ENCODE measurements at places on chromosomes 7 and 10.

DNA sequence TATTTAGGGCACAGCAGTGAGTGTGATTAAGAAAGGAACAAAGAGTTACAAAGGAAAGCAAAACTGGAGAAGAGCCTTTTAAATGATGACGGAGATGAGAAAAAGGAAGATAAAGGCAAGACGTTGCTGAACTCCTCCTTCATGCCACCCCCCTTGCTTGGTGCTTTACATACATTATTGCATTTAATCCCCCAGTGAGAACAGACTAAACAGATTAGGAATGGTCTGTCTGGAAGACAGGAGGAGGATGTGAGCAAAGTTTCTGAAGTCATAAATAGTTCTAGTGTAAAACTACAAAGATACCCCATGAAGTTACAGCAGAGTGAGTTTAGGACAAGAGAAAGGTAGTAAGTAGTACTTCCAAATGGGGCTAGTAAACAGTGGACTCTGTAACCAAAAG is 113.5 kb downstream of the PLCE1 start:
- no peak for DNase-seq

DNA sequence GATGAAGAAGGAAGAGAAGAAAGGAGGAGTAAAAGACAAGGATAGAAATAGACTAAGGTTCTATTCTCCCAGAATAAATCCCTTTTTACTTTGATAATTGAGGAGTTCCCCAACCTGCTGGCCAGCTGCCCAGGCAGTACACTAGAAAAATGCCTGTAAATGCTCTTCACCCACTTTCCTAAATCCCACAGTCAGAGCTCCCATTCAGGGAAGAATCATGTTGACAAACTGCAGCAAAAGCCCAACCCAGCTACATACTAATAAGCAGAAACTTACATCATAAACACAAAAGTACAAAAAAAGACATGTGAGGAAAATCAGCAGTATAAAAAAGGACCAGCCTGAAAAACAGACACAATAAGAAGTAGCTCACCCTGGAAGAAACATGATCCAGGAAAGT is 15.8 kb upstream of the KDM7A start:
- no peak for DNase-seq

- DNase-seq, result no peak
These were observed 718 bp upstream of the FZD1 start for GRCh38 chr7:91263384-91264045.

- DNase-seq, result no peak
These were observed 44.0 kb upstream of the NPVF start for GRCh38 chr7:25272265-25272664.

GRCh38 chr10:103850572-103850895 is 4.8 kb downstream of the SH3PXD2A start:
- no peak for DNase-seq

DNA sequence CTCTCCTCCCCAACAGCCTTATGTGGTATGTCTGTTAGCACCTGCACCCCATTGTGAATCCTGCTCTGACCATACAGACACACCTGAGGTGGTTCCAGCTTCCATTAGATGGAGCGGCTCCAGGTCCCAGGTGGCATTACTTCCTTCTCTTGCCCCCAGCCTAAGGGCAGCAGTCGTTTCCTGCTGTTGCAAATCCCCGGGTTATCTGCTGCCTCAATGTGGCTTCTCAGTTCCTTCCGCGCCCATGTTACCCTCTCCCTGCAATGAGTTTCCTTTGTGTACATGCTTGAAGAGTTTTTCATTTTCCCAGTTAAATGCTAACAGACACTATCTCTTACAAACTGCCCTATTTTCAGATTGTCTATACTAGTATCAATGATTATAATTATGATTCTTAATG is 62.8 kb upstream of the PRKCQ start:
- no peak for DNase-seq

DNA sequence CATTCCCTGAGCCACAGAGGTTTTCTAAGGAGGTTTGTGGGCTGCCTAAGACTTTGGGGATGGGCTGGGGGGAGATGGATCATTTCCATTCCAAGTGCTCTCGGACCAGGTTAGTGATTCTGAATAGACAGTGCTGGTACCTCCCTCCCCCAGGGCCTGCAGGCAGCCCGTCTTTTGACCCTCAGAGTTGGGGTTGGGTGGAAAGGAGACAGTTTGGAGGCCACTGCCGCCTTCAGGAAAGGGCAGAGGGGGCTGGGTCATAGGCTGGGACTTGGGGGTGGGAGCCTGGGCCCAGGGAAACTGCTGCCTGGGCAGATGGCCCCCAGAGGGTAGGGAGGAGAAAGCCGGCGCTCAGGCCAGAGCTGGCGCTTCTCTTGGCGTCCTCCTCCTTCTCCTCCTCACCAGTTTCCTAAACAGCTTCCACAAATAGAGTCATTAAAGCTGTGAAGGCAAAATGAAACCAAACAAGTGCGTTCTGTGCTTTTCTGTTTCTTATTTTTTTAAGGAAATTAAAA is 4.4 kb downstream of the UNC5B start:
- no peak for DNase-seq

DNA sequence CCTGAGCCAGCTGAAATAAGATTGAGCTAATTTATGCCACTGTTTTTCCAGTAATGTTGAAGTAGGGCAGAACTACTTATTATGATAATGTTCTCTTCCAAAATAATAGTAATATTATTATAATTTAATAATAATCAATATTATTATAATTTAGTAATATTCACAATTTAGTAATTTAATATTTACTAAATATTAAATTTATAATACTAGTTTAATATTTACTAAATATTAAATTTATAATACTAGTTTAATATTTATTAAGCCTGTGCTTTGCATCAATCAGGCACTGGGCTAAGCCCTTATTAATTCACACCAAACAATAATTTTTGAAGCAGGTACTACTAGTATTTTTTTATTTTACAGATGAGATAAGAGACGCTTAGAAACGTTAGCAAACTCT is 170.1 kb downstream of the BBS9 start:
- DNase-seq, result no peak

- DNase-seq, result no peak
These were observed 622.0 kb downstream of the TYW1 start for GRCh38 chr7:67618556-67619162.

DNA sequence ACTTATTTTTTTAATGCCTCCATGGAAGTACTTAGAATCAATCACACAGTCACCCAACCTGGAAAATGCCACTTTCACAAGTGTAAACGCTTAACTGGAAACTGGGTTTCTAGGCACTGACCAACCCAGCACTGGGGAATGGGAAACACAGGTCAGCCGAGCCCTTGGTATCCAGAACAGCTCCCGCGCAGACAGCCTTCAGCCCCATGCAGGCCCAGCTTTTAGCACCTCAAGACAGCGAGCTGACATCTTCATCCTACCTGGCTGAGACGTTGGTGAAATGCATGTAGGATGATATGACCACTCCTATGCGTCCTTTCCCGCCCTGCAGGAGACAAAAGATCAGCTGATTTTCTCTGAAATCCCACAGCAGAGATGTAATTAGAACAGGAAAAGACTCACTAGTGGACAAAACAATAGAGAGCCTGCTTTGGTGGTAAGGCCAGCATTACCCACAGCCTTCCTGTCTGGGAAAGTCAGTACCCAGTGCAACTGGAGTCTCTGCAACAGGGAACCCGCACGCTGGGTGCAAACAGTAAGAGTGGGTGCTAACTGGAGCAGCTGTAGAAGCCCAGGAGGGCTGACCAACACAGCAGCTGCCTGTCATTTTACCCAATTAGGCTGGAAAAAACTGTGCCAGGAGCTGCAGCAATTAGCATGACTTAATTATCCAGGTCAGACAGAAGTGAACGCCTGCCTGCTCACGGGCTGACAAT is 153.7 kb downstream of the TNS3 start:
- no peak for DNase-seq

All from NCI-H1048 (cell line).